ENCODE measurements at places on chromosomes 3 and 15.

GRCh38 chr3:10423171-10423882, 82.1 kb downstream of the ATP2B2 start:
- DNase-seq, result no peak

DNA sequence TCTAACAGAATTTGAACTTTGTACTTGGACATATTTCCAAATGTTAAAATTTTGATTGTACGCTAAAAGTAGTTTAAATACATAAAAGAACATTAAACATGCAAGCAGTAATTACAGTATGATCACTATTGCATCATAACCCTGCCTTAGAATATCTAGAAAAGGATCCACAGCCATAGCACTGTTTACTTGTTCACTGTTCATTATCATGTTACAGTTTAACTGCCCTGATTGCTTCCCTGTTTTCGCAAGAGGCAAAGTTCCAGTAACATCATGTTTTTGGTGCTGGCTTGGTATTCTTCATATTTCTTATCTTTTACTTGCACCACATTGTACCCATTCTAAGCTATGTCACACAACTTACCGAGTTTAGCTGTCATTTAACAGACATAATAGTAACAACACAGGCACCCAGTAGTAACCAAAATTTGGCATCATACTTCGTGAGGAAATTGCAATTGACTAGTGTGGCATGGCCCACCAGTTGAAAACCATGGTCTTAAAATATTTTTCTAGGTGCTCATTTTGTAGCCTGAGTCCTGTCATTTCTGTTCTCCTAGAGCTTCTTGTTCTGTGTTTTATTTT, 13.3 kb upstream of the TMEM87A start:
- no peak for DNase-seq

DNA sequence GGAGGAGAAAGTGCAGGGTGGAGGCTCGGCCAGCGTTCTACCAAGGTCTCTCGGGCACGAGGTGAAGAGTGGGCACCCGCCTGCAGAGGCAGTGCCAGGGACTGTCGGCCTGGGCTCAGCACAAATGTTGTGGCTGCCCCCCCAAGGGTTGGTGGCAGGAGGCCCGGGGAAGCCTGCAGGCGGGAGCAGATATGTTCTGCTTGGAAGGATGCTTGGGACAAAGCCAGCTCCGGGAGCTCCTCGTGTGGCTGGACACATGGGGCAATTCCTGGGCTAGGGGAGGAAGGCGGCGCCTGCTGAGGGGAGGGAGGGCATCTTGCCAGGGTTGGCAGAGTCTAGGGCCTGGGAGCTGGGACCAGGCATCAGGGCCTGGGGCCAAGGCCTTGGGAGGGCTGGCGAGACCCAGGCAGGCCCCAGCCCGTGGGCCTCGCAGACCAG, 30.4 kb upstream of the FBLN2 start:
- DNase-seq, result peak; percentile 96

DNA sequence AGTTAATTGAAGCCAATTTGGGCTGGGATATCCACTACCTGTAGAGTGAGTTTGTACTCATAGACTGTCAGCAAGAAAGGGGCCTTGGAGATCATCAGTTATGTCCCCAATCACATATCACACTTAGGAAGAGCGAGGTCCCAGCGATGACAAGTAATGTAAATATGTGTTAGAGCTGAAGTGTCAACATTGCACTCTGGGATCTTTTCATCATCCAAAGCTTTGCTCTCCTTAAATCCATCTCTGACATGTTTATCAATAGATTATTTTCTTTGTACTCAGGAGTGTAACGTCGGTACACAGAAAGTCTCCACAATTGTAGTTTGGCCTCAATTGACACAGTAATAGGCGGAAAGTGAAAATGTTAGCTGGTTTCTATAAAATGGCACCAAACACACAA, 113.7 kb upstream of the TPRG1 start:
- no peak for DNase-seq

- DNase-seq, result no peak
These were observed 40.8 kb downstream of the MKRN3 start for GRCh38 chr15:23606226-23606625.

DNA sequence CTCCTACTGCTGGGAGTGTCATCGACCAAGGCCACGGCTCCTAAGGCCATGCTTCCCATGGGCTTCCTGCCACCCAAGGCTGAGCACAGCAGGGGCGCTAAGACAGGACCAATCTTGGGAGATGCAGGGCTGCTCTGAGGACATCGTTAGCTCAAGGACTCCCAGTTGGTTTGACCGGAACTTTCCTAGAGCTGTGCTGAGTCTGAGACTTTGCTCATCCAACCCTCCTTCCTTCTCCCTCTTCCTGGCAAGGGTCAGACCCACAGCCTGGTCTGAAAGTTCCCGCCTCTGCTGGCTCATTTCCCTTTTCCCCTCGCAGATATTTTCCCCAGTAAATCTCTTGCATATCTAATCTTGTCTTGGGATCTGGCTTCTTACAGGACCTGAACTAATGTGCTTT, 57.2 kb downstream of the EPHB3 start:
- no peak for DNase-seq

GRCh38 chr3:123876858-123877257, 7.3 kb downstream of the MYLK start:
- DNase-seq, result no peak

DNA sequence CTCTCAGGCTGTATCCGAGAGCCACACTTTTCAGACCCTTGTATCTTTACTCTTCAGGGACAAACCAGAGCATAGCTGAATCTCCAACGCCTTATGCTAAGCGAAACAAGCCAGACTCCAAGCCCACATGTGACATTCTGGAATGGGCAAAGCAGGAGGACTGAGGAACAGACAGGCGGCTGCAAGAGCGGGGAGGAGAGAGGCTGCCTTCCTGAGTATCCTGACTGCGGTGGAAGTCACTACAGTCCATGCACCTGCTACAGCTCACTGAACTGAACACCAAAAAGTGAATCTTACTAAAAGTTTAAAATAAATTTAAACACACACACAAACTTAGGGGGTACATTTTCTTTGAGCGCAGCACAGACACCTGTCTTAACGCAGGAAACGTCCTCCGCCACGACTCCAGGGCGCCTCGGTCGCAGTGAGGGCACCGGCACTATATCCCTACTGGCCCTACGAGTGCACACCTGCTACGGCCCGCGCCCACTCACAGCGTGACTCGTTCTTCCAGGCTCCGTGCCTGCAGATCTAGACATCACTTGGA, 1.4 kb downstream of the CYFIP1 start:
- peak; percentile 35 for DNase-seq

DNA sequence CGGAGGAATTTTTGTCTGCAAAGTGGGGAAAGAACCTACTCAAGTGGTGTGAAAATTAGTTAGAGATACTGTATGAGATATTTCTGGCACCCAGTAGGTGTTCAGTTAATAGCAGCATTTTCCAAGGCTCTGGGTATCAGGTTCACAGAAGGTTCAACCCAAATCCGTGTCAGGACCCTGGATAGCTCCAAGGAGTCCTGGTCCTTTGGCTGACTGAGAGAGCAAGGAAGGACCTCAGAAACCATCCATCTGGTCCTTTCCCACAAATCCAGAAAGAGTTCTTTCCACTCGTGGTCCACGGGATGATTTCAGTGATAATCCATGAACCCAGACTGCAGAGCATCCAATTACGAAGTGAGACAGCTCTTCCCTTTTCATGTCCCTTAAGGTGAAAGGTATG, 51.4 kb downstream of the SLC6A11 start:
- no peak for DNase-seq

GRCh38 chr3:66406163-66406562, 94.7 kb downstream of the LRIG1 start:
- peak; percentile 85 for DNase-seq

GRCh38 chr15:67832031-67832551, 6.8 kb downstream of the SKOR1 start:
- DNase-seq, result peak; percentile 57

GRCh38 chr3:175914785-175915184, 1055.7 kb downstream of the NAALADL2 start:
- no peak for DNase-seq

GRCh38 chr3:197615430-197615829, 59.7 kb upstream of the BDH1 start:
- no peak for DNase-seq

DNA sequence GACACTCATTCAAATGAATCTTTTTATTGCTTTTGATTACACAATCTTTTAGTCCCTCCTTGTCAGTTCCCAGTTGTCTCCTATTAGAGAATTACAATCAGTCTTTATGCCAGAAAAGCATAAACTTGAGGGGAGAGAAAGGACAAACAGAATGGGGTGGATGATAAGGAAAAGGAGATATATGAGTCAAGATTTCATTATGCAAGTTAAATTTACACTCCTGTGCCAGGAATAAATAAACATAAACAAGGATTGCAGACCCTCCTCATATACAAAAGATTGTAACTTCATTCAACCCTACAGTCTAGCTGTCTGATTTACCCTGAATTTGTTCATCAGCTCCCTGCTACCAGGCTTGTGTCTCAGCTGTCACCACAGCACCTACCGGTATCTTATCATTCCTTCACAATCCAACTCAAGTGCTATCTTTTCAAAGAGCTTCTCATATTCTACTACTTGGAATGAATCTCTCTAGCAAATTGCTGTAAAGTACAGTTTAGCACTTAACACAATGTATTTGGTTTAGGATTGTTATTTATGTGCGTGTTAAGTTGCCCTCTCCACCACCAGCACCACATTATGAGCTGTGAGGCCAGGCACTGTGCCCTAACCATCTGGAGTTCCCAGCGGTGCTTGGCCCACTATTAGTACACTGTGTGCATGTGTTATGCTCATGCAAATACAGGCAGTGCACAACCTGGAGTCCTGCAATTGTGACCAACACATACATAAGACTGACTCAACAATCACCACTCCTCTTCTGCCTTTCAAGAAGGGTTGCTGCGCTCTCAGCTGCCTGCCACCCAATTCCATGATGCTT, 504.1 kb downstream of the TBL1XR1 start:
- DNase-seq, result peak; percentile 63

DNA sequence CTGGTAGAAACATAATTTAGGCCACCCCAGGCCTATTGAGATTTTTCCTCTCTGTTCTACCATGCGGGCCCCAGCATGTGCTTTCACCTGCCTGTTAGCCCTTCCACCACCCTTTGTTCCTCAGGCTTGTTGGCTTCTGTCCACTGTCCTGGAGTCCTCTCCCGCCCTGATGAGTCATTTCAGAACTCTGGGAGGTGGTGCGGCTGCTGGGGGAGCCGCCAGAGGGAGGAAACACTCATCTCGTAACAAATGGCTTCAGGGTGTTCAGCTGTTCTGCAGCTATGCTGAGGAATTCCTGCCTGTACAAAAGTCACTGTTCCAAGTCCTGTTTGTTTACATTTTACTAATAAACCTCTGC, 36.3 kb downstream of the LRTM1 start:
- peak; percentile 36 for DNase-seq

DNA sequence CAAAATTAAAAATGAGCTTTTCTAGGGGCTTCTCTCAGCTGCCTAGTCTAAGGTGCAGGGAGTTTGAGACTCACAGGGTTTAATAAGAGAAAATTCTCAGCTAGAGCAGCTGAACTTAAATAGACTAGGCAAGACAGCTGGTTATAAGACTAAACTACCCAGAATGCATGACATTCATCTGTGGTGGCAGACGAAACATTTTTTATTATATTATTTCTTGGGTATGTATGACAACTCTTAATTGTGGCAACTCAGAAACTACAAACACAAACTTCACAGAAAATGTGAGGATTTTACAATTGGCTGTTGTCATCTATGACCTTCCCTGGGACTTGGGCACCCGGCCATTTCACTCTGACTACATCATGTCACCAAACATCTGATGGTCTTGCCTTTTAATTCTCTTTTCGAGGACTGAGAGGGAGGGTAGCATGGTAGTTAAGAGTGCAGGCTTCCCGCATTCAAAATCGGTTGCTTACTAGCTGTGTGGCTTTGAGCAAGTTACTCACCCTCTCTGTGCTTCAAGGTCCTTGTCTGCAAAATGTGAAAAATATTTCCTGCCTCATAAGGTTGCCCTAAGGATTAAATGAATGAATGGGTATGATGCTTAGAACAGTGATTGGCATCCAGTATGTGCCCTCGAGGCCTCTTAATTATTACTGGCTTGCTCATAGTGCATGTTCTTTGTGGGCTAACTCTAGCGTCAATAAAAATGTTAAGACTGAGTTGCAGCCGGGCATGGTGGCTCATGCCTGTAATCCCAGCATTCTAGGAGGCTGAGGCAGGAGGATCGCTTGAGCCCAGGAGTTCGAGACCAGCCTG, 984 bp downstream of the CCR5 start:
- DNase-seq, result no peak

DNA sequence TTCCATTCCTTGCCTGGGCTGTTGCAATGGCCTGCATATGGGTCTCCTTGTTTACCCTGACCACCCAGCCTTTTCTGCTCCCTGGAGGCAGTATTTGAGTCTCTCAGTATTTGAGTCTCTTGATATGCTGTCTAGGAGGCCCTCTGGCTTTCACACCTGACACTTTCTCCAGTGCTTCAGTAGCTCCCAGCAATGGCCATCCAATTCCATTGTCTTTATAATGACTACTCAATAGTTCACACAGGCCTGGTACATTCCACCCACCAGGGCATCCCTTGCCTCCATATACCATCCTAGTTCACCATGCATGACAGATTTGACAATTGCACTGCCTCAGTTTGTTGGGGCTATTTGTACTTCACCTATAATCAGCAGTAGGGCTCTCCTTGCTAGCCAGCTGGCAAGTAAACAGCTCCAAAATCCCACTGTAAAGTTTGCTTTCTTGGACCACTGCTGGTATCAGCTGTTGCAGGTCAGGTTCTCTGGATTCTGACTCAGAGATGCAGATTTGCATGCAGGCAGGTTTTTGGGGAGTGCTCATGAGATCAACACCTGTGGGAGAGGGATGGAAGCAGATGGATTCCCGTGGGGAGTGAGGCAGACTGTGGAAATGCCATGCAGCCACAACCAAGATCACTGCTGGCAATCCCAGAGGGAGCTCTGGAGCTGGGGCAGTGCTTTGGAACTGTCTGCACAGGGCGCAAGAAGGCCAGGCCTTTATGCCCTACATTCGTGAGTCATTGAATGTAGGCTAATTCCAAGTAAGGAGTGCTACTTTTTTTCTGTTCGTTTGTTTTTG, 19.1 kb upstream of the XIRP1 start:
- DNase-seq, result no peak

DNA sequence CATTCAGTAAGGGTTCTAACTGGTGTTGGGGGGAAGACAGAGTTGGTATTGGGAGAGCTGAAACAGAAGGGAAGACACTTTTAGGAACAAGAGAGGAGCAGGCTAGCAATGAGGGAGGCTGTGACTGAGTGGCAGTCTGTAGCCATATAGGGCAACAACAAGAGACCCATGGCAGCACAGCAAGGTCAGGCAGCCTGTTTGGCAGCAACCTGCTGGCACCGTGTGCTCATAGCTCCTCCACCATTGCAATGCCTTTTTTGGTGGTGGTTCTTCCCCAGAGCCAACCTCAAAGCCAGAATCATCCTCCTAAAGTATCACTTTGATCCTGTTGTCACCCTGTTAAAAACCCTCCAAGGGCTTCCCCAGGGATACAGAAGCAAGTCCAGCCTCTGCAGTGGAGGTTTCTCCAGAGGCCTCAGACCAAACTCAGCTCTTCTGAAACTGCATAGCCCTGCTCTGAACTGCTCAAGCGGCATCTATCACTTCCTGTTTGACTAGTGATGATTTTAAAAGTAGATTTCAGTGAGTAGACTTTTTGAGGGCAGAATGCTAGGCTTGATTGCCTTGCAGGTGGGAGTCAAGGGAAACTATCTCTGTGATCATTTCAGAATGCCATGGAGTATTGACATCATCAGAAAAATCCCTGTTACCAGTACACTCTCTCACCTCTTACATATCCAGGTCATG, 176.9 kb downstream of the STAC start:
- no peak for DNase-seq

- DNase-seq, result no peak
These were observed 24.6 kb upstream of the AP4E1 start for GRCh38 chr15:50883903-50884302.
